ENCODE measurements at places on chromosomes 2 and 18.

- no peak for DNase-seq
Observed at GRCh38 chr2:20481798-20482405, 35.0 kb downstream of the RHOB start.

DNA sequence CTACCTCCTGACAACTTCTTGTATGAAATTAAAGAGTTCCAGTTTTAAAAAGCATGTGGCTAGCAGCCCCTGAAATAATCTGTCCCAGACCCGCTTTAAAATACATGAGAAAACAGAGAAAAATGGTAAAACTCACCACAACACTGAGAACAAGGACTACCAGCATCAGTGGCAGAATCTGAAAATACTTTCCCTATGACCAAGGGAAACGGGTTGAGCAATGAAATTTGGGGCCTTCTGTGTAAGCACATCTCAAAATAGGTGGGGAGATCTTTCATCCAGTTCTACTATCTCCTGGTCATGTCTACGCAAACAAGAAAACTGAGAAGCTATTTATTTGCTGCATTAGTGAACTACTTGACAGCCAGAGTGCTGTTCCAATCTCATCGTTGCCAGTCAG, 172.3 kb downstream of the LNPK start:
- DNase-seq: no peak

DNA sequence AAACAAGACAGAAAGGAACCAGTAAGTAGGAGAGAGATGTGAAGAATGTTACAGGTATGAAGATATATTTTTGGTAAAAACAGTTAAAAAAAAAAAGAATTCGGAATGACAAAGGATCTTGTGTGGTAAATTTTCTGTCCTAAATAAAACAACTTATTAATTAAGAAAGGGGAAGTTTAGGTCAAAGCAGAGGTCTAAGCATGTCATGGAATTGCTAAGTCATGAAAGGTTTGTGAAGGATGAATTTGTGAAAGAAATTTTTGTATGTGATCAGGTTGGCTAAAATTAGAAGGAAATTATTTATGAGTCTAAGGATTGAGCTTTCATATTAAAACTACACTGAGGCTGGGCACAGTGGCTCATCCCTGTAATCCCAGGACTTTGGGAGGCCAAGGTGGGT, 11.1 kb upstream of the ALPG start:
- DNase-seq: no peak

GRCh38 chr2:12929758-12930157, 213.0 kb downstream of the TRIB2 start:
- DNase-seq: no peak

- DNase-seq: no peak
Observed at GRCh38 chr2:124649001-124649400, 623.9 kb downstream of the CNTNAP5 start.

DNA sequence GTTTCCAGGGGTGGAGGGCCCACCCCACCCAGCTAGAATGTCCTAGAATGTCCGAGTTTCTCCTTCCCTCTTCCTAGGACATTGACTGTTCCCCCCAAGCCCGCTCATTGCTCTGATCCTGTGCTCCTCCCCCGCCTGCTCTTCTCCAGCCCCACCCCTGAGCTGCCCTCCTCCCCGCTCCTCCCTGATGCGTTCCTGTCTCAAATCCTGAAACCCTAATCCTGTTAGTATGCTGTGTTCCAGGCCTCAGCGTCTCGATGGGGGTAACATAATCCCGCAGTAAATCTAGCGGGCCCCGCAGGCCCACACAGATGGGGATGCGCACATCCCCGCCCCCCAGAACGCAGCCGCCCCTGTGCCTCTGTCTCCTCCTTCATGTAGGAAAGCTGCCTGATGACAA, 51.3 kb downstream of the NRP2 start:
- DNase-seq: no peak

DNA sequence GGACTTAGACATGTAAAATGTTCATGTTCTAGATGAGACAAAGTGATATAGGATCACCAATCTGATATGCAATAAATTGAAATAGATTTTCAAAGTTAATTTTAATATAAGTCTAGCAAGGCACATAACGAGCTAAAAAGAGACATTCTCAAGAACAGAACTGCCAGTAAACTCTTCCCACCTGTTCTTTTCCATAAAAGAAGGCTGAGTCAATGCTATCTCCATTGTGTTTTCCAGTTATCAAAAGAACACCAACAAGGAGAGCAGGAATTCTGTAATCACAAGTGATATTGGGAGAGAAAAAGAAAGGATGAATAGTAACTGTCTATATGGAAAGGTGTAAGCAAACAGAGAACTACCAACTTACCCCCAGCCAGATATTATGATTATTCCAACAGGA, 25.6 kb downstream of the GPR155 start:
- DNase-seq: no peak

- no peak for DNase-seq
Observed at GRCh38 chr2:61700464-61700863, 153.4 kb downstream of the FAM161A start.

DNA sequence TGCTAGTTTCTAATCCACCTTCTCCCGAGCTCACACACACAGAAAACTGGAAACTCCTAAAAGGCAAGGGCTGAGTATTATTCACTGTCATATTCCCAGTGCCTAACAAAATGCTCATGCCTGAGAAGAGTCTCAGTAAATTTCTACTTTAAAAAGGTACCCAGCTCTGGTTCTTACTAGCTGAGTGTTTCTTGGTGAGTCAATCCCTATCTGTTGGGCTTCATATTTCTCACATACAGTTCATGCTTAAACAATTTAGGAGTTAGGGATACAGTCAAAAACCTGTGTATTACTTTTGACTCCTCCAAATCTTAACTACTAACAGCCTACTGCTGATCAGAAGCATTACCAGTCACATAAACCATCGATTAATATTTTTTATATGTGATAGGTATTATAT, 204.9 kb downstream of the EN1 start:
- no peak for DNase-seq

DNA sequence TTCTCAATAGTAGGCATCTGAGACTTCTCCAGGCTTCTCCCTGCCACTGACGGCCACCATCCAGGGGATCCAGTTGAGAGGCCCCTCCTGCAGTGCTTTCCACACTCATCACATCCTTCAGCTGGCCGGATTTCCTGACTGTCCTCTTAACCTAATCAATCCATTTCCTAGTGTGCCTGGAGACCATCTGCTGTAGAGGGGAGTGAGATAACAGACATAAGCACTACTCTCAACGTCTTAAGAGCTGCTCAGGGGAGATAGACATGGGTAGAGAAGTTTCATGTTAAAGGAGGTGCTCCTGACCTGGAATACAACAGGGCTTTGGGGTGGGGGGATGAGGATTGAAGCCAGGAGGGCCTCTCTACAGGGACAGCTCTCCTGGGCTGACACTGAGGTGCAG, 14.2 kb downstream of the SPR start:
- DNase-seq: no peak

- no peak for DNase-seq
Observed at GRCh38 chr18:42310956-42311355, 355.9 kb downstream of the PIK3C3 start.

- no peak for DNase-seq
Observed at GRCh38 chr2:68363721-68364120, 1.4 kb upstream of the PLEK start.

Data from right kidney (tissue), 9 donors.